ENCODE measurements at places on chromosomes 13 and 19.

DNA sequence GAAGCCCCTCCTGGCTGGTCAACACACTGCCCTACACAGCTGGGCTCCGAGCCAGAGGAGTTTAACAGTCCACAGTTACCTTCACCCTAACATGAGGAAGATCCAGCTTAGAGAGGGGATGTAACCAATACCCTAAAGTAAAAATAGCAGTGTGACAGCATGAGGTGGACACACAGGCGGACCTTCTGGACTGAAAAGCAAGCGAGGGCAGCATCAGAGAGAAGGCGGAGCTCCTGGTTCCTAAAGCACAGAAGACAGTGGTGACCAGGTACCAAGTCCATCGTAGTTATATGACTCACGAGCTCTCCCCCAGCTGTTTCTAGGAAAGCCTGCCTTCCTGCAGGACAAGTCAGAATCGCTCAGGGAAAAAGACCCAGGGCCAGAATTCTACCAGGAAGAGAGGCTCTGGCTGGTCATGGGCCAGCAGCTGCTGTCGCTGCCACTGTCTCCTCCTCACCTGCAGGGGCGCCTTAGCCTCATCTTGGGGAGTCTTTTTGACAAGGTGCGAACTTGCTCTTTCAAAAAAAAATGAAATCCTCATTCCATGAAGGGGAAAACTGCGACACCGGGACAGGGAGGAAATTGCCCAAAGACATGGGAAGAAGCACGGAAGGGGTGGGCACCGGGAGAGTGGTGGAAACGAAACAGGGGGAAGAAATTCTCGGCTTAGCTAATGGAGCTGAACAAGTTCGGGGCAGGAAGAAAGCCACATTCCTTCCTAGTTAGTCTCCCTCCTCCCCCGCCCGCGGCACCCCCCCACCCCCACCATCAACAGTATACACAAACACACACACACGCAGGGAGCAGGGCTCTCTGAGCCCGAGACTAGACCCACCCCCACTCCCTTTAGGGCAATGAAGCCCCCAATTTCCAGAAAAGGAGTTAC is 1.7 kb downstream of the ELL start:
- no peak for DNase-seq

DNA sequence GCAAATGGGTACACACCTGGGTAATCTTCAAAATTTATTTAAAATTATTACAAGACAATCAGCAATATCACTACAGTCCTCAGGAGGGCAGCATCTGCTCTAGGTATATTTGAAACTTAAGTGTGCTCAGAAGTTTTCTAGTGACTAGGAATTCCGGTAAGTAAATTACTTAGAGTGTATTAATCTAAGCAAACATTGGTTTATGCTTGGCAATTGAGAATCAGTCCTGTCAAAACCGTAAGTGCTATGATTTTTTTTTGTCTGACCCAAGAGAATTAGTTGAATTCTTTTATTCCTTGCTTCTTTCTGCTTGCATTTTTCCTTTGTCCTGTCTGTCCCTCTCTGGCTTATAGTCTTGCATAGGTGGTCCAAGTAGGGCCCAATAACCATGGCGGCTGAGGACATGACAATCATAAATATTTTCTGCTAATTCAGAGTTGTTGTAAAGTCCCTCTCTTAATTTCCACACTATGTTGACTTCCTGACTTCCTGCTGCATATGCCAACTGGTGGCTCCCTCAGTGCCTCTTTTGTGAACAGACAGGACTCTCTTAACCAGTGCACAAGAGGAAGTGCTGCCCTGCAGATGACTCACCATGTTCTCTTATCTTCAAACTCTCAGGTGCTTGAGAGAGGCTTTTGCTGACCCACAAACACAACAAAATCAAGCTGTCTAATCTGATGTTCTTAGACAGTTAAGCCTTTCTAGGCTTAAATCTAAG is 82.2 kb downstream of the SLAIN1 start:
- DNase-seq = no peak

- no peak for DNase-seq
Measured at GRCh38 chr19:39998501-39998900, 1.6 kb downstream of the ZNF546 start.

DNA sequence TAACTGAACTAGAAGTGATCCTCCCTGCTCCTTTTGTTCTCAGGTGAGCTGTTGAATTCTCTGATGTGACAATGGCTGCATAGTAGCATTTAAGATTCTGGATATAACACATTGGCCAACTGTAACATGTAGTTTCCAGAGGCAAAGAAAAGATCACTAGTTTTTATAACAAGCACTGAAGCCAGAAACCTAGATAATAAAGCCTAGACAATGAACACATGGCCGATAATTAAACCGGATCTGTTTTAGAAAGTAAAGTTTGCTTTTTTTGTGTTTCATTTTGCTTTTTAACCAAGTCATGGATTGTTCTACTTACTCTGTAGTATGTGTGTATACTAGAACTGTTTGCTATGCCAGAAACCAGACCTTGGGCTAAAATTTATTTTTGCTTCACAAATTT is 225.5 kb upstream of the KLHL1 start:
- DNase-seq = no peak

GRCh38 chr13:81606074-81606473 is 1265.1 kb upstream of the SPRY2 start:
- no peak for DNase-seq

DNA sequence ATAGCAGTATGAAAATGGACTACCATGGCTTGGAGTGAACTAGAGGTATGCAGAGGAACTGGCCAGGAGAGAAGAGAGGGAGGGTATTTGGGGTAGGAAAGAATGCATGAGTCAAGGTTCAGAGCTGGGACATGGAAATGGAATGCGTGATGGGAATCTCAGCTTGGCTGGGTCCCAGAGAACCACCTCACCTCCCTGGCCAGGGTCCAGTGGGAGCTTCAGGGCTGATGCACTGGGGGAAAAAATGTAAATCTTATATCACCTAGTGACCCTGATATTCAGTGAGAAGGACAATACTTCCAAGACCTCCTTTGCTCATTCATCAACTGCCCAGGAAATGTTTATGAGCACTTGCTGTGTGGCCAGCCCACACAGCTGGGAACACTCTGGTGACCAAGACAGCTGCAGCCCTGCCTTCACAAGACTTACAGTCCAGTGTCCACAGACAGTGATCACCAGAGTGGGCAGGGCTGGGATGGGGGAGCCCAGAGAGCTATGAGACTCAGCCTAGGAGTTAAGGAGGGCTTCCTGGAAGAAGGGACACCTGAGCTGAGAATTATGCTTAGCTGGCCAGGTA is 12.8 kb downstream of the IGSF23 start:
- DNase-seq = no peak

GRCh38 chr19:7869453-7869909 is 4.7 kb downstream of the PRR36 start:
- peak; percentile 68 for DNase-seq

DNA sequence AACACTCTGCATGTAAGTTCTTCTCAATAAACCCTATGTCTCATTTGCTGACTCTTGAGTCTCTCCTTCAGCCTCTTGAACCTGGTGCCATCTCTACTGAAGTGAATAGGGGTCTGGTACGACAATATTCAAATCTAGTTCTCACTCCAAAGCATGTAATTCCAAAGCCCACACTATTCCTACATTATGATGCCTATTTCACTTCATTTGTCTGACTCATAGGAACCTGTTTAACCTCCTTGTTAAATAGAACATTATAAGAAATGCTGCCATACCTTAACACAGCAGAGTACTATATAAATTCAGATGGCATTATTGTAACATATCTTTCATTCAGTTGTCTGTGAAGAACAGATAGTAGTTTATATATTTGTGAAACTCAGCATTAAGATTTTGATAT is 67.1 kb downstream of the STARD13 start:
- DNase-seq = no peak

DNA sequence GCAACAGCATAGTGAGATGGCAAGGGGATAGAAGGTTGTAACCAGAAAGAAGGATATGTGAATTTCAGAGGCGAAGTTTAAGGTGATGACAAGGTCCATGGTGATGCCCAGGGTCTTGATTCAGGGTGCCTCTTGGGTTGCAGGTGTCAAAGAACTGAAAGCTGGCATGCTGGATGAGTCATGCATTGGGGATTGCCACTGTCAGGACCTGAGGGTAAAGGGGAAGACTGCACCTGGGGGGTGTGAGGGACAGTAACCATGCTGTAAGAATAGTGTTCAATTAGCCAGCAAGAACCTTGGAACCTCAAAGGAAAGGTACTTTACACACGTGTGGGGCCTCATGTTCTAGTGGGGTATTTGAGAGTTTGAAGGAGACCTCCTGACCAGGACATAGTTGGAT is 279.6 kb downstream of the SLC7A1 start:
- no peak for DNase-seq

GRCh38 chr19:55486971-55487923 is 989 bp upstream of the SSC5D start:
- peak; percentile 54 for DNase-seq
